ENCODE measurements at places on chromosomes 13 and 19.

DNA sequence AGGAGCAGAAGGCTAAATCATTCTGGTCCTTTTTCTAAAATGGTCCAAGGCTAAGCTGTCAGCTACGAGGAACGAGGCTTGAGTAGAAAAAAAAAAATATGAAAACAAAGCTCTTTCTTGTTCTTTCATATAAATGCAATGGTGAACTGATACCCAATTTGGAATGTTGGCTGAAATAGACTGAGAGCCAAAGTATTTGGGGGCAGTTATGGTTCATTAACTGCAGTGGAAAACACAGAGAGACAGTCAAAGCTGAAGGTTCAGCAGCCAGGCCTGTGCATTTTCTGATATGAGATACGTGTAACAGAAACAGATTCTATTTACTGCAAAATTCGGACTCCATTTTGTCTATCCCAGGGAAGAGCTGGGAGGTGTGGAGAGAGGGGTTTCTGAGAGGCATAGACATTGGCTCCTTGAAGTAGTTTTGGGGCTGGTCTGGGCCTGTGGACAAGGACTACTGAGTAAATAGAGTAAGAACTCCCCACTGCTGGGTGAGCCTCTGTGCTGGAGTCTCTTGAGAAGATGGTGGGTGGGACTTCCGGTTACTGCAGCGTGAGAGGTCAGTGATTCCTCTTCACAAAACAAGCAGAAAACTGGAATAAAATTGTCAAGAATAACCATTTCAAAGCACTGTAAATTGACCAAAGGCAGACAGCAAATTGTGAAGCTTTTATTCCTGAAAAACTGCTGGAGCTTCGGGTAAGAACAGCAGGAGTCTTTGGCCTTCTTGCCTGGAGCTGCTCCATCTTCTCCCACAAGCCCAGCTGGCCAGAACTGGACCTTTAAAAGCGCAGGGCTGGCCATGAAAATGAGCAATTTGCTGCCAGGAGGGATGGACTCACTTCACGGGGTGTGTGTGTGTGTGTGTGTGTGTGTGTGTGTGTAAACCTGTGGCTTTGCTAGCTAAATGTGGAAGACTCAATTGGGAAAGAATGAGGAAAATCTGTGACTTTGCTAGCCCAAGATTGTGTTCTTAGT, 43.1 kb upstream of the CNMD start:
- no peak for DNase-seq

GRCh38 chr19:13763265-13763664, 1.1 kb upstream of the MRI1 start:
- no peak for DNase-seq

DNA sequence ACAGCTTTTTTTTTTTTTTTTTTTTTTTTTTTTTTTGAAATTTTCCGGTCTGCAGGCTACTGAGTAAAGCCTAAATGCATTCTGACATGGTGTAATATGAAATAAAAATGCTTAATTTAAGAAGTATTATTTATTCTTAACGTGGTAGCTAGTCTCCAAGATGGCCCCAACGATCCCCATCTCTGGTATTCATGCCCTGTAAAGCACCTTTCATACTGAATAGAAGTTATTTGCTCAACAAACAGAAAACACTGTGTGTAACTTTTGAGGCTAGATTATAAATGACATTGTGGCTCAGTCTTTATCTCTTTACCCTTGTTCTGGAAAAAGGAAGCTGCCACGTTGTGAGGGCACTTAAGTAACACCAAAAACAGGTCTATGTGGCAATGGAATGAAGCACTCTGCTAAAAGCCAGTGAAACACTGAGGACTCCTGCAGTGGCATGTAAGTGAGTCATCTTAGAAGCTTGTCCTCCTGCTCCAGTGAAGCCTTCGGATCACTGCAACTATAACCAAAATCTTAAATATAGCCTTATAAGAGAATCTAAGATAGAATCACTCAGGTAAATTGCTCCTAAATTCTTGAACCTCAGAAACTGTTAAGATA, 128.7 kb downstream of the UGGT2 start:
- no peak for DNase-seq

- no peak for DNase-seq
Measured at GRCh38 chr19:16249826-16250404, 52.2 kb downstream of the AP1M1 start.

GRCh38 chr19:43694553-43694952, 21.3 kb upstream of the IRGC start:
- DNase-seq = no peak

DNA sequence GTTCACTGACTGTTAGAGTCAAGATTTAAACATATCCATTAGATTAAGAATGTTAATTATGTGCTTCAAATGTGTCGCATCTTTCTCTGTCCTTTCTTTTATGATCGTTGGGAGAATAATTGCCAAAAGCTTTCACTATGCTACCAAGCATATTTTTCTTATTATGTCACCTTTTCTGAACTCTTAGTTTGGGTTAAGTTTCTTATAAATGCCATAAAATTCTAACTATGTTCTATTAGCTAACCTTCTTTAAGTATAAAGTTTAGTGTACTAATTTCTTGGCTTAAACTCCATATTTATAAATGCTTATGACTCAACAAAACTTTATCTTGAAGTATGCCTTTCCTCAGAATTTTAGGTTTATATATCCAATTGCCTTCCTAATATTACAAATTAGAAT, 1759.4 kb downstream of the PCDH9 start:
- DNase-seq = no peak

DNA sequence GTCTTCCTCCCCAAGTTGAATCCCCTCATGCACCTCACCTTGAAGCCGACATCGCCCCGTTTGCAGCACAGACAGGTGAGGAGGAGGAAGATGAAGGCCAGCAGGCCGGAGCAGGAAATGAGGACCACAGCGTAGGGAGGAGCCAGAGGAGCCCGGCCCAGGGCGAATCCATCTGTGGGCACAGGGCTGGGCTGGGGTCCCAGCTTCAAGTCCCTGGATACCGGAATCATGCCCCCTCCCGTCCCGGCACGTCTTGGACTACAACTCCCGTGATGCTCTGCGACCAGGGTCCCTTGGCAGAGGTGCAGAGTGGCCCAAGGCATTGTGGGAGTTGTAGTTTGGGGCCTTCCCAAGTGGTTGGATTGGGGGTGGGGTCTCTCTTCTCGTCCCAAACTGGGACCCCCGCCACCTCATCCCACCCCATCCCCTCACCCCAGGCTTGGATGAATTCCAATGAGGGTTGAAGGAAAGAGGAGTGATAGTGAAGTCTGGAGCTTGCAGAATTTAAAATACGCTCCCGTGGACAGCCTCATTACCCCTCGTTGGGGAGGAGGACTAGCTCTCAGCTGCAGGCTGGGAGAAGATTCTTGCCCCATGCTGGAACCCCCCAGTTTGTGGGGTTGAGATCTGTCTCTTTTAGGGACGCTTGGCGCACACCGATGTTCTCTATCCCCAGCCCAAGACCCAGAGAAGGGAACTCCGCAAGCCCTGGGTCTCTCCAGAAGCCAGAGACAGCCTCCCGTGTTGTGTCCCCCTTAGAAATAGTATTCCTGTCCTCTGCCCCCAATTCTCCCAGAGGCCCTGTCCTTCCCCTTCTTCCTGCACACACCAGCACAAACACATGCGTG, 990 bp downstream of the LMTK3 start:
- no peak for DNase-seq

GRCh38 chr13:110921209-110921608, 6.3 kb upstream of the ANKRD10 start:
- DNase-seq = no peak

DNA sequence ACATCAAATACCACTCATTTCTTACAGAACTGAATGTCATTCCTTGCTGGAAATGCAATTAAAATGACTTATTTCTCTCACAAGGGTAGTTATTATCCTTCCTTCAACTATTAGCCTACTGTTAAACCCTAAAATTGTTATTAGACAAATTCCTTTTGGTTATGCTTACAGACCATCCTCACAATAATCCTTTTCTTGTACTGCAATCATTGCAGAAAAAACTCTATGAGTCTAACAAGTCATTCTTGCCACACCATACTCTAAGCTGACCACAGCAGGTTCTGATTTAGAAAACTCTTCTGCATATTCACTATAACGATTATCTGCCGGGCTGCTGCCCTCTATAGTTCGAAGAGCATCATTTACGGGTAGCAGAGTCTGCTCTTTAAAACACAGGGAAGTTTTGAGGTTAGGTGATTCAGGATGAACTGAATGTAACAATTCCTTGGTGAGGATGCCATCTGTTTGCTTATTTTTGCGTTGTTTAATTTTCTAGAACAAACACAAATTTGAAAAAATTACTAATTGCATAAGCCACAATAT, 38.2 kb downstream of the MTMR6 start:
- no peak for DNase-seq

DNA sequence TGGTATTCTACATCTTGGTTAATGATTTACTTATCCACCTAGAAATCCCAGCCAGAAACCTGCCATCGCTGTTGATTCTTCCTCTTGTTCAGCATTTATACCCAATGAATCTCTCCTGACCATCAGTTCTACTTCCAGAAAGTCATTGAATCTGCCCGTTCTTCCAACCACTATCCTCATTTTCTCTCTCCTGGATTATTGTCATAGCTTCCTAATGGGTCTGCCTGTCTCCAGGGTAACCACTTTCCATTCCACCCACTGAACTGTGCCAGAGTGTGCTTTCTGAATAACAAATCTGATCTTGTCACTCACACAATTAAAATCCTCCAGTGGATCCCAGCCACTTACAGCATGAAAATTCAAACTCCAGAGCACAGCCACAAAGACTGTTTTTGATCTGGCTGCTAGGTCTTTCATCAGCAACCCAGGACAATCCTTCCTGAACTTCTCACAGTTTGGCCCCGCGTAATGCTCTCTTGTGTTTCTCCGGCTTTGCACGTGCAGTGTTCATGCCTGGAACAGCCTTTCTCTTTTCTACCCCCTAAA, 330.6 kb downstream of the SPRY2 start:
- no peak for DNase-seq

DNA sequence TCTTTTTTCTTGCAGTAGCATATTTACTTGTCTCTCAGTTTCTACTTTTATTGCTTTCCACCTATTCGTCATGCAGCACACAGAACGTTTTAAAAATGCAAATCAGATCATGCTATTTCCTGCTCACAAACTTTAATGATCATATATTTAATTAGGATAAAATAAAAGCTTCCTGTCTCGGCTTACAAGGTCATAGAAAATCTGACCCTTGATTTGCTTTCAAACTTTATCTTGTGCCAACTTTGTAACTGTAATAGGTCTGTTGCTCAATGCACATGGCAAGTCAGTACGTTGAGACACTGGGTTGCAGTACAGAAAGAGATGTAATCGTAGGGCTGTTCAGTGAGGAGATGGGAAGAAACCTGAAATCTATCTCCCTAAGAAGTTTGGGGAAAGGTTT, 95.6 kb upstream of the CSNK1A1L start:
- DNase-seq = no peak

DNA sequence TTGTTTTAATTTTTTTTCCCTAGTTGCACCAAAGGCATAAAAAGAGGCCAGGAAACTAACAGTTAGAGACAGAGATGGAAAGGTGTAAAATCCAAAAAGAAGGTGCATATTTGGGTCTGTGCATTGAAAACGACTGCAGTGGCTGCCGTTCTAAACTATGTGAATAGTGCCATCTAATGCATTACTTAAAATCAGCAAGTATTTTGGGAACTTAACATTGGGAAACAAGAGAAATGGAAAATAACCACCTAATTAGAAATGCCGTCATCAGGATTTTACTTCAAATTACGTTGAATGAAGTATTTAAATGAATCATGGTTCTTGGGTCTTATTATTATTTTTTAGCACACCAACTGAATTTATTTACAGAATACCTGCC, 189.5 kb upstream of the MIR17HG start:
- DNase-seq = no peak

DNA sequence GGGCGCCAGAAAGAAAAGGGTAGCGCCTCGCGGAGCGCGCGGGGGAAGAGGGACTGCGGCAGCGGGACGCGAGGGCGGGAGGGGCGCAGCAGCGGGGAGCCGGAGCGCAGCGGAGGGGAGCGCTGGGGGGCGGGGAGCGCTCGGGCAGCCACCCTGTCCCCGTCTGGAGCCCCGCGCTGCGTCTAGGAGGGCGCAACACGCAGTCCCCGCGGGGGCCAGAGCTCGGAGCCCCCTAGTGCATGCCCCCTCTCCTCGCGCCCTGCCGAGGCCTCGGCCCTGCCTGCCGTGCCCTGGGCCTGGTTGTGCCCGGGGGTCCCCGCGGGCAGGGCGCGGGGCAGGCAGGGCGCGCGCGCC, 37.9 kb downstream of the SOX1 start:
- DNase-seq = no peak

DNA sequence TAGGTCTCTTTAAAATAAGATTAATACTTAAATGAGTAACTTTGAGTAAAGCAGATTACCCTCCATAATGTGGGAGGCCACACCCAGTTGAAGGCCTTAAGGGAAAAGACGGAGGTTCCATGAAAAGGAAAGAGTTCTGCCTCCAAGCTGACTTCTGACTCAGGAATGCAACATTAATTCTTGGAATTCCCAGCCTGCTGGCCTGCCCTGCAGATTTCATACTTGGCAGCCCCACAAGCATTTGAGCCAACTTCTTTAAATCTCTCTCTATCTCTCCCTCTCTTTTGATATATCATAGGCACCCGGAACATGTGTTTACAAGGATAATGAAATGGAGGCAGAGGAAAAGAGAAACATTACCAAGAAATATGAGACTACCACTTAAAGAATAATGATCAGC, 902.3 kb upstream of the MIR17HG start:
- DNase-seq = no peak

- DNase-seq = no peak
Measured at GRCh38 chr13:113457510-113457909, 4.2 kb upstream of the ADPRHL1 start.

DNA sequence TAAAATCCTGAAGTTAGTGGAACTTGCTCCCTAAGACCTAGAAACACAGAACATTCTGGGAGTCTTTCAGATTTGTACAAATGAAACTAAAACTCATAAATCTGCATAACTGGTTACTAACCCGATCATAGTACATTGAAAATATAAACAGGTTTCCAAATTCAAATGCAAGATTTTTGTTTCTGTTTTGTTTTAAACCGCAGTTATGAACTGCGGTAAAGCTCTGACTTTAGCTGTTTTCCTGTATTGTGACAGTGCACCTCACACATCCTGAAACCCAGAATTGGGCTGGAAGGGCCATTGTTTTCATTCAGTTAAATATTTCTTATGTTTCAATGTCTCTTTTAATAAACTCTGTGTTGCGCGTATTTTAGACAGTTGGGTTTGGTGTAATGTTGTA, 204.7 kb downstream of the SHISA2 start:
- DNase-seq = no peak

- no peak for DNase-seq
Measured at GRCh38 chr19:17737690-17738153, 13.6 kb upstream of the FCHO1 start.

GRCh38 chr19:55050749-55051532, 12.0 kb downstream of the RDH13 start:
- DNase-seq = no peak

GRCh38 chr13:85091631-85092234, 707.5 kb downstream of the SLITRK6 start:
- no peak for DNase-seq

DNA sequence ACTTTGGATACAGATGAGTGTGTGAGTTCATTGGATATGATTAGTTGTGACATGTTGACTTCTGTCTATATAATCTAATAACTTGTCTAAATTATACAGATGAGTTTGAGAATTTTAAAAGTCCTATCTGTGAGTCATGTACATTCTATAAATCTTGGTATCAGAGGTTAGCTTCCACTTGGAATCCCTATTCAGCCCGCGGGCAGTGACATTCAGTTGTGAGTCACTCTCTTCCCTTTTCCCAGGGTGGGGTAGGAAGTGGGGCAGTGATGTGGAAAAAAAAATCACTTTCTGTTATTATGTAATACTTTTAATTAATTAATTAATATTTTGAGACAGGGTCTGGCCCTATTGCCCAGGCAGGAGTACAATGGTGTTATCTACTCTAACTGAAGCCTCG, 33.0 kb upstream of the ZNF808 start:
- DNase-seq = no peak

GRCh38 chr19:24033963-24034342, 53.0 kb upstream of the ZNF254 start:
- no peak for DNase-seq

Data from cortex of kidney (tissue), 1 donor.